ENCODE measurements at places on chromosomes 7 and 10.

GRCh38 chr7:100483090-100483721 is 521 bp upstream of the NYAP1 start:
- peak; percentile 89 for DNase-seq

DNA sequence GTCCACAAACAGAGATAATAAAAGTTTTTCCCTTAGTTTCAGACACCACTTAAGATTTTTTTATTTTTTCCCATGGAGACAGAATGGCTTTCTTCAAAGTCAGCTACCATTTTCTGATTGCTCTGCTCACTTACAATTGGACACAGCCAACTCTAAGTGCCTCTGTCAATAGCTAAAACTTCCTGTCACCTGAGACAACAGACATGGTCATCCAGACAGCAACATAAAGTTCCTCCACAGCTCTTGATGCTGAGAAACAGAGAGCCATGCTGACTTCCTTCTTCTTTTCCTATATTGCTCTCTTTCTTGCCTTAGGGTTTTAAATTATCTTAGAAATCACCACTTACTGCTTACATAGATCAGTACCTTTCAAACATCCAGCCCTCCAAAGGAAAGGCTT is 12.0 kb downstream of the ZNF800 start:
- no peak for DNase-seq

DNA sequence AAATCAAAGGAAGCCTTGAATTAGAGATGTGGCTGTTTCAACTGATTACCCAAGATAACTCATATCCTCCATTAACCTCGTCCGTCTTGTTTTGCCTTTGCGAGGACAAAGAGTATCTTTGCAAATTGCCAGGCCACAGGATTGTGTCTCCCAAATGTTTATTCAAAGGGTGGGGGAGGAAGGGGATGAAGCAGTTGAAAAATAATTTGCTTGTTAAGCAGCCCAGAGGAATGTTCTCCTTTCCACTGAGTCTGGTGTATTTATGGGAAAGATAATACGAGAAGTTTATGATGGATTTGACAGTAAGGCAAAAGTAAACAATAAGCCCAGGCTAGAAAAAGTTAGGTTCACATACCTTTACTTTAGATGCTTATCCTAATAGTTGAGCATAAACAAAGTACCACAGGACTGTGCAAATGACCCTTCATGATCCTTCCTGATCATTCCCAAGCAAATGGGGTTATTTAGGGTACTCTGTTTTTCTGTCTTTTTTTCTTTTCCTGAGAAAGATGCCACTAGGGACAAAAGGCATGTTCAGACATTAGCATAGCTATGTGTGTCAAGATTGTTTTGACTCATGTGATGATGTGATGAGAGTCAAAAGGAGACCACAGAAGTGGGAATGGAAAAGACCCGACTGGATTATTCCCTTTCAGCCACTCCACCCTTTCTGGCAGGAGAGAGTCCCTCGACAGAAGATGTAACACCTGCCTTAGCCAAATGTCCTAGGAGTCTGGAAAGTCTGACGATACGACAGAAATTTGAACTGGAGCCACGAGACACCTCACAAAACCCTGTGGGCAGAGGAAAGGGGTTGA is 243.0 kb upstream of the GLI3 start:
- DNase-seq: no peak

DNA sequence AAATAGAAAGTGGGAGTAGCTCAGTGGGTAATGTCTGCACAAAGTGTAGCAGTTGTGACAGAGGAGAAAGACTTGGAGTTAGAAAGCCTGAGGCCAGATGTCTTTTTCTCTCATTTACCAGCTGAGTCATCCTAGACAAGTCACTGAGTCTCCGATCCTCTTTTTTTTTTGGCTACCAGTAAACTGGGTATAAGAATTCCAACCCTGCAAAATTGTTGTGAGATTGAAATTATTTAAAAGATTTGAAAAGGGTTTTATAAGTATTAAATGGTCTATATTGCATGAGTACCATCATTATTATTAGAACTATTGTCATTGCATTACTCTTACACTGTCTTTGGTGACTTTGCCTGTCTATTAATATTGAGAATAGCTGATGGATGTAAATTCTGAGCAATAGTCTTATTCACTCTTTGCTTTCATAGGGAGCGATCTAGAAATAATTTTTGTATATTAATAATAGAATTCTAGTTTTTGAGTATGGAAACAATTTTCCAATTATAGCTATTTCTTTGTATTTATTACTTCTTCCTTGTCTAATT is 74.0 kb downstream of the ARID5B start:
- no peak for DNase-seq

DNA sequence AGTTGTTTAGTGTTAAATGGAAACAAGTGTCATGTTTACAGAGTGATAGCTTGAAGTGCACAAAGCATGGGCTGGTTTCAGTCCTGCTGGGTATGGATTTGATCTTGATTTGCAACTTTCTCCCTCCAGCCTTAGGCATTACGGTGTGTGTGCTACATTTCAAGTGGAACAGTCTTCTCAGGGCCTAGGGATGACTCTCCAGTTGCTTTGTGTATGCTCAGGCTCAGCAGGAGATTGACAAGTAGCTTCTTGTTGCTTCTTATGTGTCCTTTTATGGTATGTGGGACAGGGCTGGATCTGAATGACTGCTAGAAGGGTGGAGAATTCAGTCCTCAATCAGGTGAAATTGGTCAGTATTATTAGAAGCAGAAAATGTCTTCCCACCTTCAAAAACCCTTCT is 51.3 kb upstream of the PLEKHA1 start:
- DNase-seq: no peak

- no peak for DNase-seq
Measured at GRCh38 chr10:71622154-71622526, 97.4 kb downstream of the C10orf105 start.

DNA sequence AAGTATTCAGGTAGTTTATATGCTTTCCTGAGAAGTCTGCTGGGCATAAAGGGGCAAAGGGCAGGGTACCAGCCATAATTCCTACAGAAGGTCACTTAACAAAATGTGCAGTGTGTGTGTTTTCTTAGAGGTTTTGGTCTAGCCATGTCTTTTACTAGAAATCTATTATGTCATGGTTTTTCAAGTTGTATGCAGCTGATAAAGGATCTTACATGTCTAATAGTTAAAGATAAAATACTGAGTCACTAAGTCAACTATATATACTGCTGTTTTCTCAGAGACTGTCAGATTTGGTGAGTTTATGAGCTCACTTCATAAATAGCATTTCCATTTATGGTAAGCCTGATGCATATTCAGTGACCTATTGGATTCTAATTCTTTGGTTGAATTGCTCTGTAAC is 7.7 kb downstream of the CASP2 start:
- DNase-seq: no peak

- no peak for DNase-seq
Measured at GRCh38 chr7:76065016-76065612, 17.2 kb downstream of the MDH2 start.

DNA sequence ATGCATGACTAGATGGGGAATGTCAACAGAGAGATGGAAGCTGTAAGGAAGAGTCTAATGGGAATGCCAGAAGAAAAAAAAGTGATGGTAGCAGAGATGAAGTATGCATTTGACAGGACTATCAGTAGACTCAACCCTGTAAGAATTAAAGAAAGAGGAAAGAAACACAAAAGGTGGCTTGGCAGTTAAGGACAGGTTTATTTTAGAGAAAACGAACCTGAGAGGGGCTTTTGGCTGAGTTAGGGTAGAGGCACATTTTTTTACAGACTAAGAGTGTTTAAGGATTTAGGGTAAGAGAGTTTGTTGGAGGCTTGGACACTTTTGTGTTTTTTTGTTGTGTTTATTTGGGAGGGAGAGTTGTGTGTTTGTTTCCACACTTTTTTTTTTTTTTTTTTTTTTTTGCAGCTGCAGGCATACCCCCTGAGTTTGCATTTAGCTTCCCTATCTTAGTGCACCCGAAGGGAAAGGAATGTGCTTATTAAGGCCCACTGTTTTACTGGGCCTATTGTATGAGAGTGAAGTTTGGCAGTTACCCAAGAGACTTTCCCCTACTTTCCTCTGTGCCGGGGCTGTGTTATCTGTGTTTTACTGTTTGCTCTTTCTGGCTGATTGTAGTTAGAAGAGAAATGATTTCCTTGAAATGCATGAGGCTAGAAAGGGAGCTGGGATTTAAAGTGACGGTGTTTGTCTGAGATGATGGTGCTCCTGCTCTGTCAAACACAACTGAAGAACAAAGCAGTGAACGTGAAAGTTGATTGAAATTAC is 32.0 kb downstream of the NPVF start:
- no peak for DNase-seq

- DNase-seq: no peak
Measured at GRCh38 chr10:26214551-26215395, 1.8 kb upstream of the GAD2 start.

DNA sequence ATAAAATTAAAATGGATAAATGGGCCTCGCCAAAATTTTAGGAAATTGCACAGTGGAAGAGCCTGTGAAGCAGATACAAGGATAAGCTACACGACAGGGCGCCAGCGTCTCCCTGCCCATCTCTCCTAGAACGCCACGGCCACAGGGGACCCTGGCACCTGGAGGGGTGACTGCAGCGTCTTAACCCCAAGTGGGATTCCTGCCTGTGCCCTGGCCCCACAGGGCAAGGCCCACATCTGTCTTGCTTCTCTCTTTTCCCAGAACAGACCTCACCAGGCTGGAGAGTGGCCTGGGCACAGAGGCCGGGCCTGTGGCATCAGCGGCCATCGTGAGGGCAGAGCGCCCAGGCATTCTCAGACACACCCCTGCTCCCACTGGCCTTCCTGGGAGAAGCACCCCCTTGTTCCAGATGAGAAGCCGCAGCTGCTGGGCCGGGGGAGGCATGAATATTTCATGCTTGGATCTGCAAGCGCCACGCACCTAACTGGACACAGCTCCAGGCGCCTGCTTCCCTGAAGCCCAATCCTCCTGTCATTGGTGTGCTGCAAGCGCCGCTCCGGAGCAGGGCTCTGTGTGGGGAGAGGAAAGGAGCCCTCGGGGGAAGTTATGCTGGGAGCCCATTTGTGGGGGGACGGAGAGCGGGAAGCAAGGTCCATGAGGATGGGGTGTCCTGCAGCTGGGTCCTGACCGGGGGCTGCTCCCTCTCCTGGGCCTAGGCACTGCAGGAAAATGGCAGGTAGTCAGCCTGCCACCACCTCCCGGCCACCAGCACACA is 153.5 kb downstream of the ELFN1 start:
- DNase-seq: no peak

DNA sequence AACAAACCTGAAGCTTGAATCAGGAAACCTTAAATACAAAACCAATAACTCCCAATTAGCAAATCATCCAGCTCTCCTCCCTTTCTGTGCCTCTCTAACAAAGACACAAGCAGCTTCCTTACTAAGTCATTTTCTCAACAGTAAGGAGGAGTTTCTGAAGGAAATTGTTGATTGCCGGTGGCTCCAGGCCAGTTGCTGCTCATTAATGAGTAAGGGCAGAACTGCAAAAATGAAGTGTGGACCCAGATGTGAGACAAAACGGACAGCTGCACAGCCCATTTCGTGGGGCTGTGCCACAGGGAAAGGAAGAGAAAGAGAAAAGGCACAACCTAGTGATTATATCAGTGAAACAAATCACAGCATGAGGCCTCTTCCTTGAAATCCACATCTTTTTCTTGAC is 42.8 kb upstream of the RHOBTB1 start:
- DNase-seq: no peak

GRCh38 chr10:26221541-26221940 is 5.0 kb downstream of the GAD2 start:
- no peak for DNase-seq

DNA sequence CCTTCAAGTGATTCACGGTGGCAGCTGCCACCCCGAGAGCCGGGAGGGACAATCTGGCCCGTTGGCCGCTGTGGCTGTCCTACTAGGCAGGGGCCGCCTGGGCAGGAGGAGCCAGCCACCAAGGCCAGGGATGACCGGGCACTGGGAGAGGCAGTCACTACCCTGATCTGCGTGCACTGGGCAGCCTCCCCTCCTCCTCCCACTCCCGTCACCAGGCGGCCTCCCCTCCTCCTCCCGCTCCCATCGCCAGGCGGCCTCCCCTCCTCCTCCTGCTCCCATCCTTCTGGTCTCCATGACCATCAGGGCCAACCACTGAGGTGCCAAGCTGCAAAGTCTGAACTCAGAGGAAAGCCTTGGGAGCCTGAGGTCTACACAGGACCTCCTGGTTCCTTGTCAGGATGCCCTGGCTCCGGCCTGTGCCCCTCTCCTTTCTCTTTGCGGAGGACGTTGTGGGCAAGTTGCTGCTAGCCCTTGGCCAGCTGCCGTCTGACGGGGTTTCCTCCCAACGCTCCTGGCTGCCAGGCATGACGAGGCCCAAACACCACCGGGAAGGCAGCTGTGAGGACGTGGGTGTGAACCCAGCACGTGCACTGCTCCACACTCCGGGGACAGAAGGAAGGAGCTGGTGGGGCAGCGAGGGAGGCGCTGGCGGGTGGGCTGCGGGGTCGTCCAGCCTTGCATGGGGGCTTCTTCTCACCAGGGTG is 131.1 kb downstream of the WDR37 start:
- no peak for DNase-seq

DNA sequence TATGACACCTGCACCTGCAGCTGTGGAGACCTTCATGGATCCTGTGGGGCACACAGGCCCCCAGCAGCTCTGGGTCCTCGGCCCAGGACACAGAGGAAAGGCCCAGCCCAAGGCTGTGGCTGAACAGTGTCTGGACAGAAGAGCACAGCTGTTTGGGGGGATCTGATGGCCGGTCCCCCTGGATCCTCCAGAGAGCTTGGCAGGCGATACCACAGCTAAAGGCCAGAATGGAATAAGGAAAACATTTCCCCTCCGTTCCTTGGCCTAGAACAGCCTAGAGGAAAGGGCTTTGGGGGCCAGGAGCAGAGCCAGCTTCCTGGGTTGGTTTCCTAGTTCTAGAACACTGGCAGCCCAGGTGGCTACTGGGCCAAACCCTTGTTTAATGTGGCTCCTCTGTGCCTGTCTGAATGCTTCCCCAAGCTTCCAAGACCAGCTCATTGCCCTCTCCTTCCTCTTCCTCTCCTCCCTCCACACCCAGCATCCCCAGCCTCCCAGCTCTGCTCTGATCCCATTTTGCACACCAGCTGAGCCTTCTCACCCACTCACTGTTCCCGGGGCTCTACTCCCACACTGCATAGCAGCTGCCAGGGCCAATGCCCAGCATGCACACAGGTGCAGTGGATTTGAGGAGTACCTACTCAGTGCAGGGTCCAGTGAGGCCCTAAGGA is 46.9 kb downstream of the GPAM start:
- DNase-seq: no peak

DNA sequence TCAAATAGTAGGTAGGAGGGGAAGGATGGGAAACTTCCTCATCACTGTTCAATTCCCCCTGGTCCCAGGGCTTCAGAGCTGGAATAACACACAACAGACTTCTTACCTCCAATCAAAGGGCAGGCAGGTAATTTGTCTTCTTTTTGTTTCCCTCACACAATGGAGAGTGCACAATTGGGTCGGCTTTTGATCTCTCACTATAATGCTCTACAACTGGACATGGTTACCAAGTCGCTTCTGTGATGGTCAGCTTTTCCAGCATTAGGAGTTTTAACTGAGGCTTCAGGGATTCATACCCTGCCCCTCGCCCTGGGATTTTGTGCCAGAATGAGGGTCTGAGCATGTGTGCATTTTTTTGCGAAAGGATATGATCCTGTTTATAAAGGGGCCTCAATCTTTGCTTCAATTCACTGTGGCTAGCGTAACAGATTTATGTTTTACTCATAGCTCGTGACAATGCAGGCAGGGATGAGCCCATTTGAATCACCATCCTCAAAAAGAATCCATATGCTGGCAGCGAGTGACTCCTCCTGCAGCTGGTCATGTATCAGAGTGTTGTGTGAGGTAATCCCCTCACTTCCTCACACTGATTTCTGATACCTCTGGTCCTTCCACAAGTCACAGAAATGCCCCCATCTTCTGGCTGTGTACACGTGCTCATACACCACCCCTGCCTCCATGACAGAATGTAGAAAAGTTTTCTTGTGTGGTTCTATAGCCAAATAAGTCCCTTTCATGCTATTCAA is 189.6 kb downstream of the CTTNBP2 start:
- no peak for DNase-seq
